ENCODE measurements at places on chromosomes 16 and 17.

GRCh38 chr16:2458887-2459646 is 842 bp upstream of the TEDC2 start:
- no peak for DNase-seq

DNA sequence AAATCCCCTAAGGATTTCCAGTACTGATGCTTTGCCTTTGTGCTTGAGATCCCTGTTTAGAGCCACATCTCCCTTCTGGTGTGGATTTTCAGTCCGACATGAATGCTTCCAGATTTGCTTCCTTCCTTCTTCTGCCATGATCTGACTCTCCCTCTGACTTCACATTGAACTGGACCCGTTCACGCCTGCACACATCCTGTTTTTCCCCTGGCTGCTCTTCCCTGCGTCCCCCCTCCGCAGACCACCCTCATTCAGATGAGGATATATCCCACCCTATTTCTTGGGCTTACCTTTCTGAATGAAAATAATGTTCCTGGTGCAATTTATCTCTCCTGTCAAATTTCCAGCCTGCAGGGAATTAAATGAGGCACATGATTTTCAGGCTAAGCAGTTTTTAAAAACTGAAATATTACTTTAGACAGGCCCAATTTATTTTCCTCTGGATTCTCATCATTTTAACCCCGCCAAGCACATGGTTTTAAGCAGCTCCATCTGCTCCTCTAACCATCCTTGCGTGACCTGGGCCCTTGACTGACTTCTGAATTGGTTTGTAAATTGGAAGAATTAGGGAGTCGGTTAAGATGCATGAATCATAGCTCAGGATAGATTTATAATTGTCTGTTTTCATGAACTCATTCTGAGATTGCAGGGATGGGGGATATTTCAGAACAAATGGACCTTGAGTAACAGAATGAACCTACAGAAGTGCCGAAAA is 59.2 kb downstream of the BMERB1 start:
- no peak for DNase-seq

- DNase-seq: no peak
Measured at GRCh38 chr17:56549501-56549900, 44.0 kb upstream of the NOG start.

GRCh38 chr16:3949287-3949686 is 68.8 kb upstream of the CREBBP start:
- no peak for DNase-seq

GRCh38 chr17:40361925-40362695 is 2.4 kb downstream of the GJD3 start:
- DNase-seq: no peak

DNA sequence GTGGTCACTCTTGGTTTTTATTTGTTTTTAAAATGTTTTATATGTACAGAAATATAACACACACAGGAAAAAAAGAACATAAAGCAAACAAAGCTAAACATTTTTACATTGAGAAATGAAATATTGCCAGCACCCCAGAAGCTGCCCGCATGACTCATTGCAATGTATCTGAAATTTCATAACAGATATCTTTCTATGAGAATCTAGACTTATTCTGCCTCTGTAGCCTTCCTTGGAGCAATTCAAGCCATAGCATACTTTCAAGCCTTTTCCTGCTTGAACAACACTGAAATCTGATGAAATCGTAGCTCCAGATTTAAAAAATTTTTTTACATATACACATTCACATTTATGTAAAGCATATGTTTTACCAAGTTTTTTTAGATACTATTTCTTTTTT is 86.9 kb downstream of the RBBP6 start:
- DNase-seq: no peak

DNA sequence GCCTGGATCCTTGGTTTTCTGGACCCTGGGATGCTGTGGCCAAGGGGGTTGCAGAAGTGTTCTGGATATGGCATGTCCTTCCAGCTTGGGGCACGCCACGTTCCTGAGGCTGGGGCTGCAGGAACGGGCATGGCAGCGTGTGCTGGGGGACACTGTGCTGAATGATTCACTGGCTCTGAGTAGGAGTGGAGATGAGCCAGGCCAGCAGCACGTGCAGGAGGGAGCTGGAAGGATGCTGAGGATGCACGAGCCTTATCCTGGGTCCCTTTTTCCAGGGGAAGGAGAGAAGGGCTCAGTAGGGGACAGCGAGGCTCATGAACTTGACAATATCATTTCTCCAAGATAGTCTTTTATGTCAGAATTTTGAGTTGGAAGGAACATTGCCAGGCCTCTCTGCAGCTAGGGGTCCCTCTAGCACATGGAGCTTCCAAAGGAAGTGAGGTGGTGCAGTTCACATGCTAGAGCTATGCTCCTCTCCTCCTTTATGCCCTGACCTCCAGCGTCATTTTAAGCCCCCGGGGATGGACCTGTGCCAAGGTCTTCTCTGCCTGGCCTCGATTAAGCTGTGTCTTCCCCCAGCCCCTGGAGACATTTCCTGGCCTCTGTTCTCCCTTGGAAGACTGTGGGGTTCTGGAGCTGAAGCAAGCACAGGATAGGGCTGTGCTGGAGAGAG is 125.9 kb downstream of the OR1D5 start:
- no peak for DNase-seq

DNA sequence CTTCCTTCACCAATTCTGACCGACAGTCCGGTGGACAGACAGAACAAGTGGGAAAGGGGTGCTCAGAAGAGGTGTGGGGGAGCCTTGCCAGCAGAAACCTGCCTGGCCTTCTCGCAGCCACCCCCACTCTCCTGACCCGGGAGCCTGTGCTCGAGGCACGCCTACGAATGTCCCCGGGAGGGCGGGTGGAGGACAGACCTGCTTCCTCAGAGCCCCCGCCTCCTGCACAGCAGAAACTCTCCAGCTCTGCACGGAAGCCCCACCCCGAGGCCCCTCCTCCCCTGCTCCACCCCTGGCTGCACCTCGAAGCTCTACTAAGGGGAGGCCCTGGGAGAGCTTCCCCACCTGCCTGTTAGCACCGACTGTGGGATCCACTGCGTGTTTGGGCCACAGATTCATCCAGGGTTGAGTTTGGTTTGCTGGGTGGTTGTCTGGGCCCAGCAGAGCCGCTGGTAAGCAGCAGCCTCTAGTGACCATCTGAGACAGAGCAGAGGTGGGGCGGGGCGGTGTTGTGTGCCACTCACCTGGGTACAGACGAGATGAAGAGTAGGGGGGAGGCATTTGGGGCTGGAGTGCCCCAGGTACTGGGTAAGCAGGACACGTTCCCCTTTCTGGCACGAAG is 6.2 kb downstream of the TAF1C start:
- DNase-seq: no peak

Data from neural progenitor cell (in vitro differentiated cells).